Activated naive CD4-positive, alpha-beta T cell treated with anti-CD3 and anti-CD28 coated beads, Interleukin-2, amount 50 U/mL, for 72 hours (primary cell): ENCODE measurements at places on chromosomes 12 and 14. TPM values are rescaled to one million over a fixed set of nuclear protein-coding genes. Genes with fewer than 3 reads are reported as not detected.

The PRH2 gene
- not detected for total RNA-seq

The PLA2G1B gene
- total RNA-seq: not detected

The GPR135 gene
- 2.1 TPM for total RNA-seq

The OTX2 gene
- not detected for total RNA-seq
